Adrenal gland (tissue), 19 donors: ENCODE measurements at places on chromosomes 12 and 14. TPM values are rescaled to one million over a fixed set of nuclear protein-coding genes. Genes with fewer than 3 reads are reported as not detected.

GRCh38 chr14:58408681-58409215 is 13.0 kb downstream of the TOMM20L start:
- DNase-seq, result no peak

- DNase-seq, result no peak
Observed at GRCh38 chr12:60494244-60494643, 898.4 kb downstream of the SLC16A7 start.

Gene SERPINA1
- total RNA-seq, result 18.7 TPM

GRCh38 chr14:75497191-75497590 is 25.1 kb upstream of the BATF start:
- no peak for DNase-seq

- peak; percentile 54 for DNase-seq
Observed at GRCh38 chr12:109863847-109864712, 16.3 kb downstream of the GLTP start.
